ENCODE measurements at places on chromosomes 1 and 21.

- no peak for DNase-seq
Measured at GRCh38 chr21:34128124-34128523, 54.7 kb downstream of the MRPS6 start.

GRCh38 chr1:185570962-185571361 is 163.2 kb upstream of the HMCN1 start:
- DNase-seq = no peak

GRCh38 chr1:84682047-84682446 is 8.2 kb downstream of the SSX2IP start:
- no peak for DNase-seq

DNA sequence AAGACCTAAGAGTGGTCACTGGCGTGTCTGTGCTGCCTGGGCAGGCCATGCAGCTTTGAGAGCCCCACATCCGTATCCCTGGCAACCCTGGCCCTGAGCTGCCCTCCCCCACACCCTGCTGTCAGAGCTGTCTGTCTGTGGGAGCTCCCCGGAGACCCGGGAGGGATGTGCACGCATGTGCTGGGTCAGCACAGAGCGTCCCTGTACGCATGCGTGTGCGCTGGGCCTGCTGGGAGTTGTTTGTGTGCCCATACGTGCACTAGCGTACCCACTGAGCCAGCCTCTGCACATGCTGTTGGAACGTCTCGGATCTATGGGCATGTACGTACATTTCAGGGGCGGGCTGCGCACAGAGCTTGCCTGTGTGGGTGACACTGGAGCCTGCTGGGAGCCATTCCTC is 89.3 kb downstream of the EPHB2 start:
- no peak for DNase-seq

DNA sequence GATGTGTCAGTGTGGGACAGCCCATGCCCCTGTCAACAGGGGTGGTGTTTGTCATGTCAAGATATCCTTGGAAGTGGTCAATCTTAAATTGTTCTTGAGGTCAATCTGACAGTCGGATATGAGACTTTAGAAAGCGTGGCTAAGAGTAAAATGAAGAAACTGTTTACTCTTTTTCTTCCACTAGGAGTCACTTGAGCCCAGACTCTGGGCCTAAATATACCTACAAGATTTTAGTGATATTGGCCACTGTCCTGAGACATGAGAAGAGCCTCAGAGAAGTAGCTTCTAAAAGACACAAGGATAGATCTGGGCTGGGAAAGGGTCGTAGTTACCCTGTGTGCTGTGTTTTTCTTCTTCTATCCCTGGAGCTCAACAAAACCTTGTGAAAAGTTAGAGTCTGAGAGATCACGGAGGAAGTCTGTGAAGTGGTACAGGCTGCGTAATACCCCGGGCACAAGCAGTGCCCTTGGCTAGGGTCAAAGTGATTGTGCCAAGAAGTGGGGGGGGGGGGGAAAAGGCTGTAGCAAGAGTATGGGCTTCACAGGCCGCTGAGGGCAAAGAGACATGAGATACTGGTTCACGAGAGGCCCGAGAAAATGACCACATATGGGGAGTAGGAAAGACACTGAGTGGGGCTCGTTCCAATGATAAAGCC is 355.2 kb upstream of the GREM2 start:
- DNase-seq = no peak

DNA sequence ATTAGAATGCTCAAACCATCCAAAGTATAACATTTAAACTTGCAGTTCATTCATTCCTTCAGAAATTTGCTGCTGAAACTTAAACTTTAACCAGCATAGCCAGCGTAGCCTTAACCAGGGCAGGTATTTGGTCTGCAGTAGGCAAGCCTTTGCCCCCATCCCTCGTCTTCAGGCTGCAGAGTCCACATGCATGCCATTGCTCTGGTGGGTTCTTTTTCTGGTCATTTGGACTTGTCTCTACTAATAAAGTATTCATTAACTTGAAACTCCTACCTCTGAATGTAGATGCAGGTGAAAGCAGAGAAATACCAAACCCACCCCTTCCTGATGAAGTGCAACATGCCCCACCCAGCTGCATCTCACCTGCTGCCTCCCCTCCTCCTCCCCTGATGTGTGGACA is 100.2 kb downstream of the CAMTA1 start:
- no peak for DNase-seq

GRCh38 chr1:208803011-208803811 is 559.0 kb upstream of the PLXNA2 start:
- no peak for DNase-seq

- no peak for DNase-seq
Measured at GRCh38 chr1:9691691-9692090, 40.2 kb downstream of the PIK3CD start.

DNA sequence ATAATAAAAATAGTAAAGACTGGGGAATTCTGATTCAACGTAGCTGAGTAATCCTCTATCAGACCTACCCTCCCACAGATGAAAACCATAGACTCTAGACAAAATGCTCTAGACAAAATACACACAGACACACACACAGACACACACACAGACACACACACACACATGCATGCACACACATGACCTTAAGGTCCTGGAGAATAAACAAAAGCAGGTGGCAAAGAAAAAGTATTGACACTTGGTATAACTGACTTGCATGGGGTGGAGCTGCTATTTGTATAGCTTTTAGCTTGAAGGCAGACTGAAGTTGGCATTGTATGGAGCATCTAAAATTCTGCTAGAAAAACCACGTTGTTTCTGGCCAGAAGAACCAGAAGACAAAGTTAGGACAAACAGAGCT is 29.3 kb downstream of the C1orf141 start:
- DNase-seq = no peak

DNA sequence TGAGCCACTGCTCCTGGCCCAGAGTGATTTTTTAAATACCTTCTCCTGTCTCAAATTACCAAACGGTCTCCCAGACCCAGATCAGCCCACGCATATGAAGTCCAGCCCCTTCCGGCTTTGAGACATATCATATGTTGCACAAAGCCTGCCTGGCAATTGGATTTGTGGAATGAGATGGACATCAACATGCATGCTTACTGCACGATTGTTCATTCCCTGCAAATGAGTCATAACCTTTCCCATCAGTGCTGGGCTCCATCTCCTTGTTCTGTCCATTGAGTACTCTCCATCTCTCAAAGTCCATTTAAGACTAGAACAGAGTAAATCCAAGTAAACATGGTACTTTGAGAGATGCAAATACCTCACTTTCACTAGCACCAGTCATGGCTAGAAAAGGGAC is 612.2 kb upstream of the USP24 start:
- DNase-seq = no peak

DNA sequence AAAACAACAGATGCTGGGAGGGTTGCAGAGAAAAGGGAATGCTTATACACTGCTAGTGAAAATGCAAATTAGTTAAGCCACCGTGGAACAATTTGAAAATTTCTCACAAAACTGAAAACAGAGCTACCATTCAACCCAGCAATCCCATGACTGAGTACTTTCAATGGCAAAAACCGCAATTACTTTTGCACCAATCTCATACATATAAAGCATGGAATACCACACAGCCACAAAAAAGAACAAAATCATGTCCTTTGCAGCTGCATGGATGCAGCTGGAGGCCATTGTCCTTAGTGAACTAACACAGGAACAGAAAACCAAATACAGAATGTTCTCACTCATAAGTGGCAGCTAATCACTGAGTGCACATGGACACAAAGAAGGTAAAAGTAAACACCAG is 6.3 kb upstream of the OR2T8 start:
- DNase-seq = no peak

DNA sequence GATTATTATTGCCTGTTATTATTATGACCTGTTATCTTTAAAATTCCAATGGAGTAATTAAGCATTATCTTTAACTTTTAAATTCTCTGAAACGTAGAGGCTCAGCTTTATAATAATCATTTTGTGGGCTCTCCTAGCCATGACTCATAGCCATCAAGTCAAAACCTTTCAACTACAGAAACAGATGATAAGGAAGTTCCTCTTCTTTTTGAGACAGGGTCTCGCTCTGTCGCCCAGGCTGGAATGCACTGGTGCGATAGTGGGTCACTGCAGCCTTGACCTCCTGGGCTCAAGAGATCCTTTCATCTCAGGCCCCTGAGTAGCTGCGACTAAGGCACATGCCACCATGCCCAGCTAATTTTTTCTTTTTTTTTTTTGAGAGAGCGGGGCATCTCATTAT is 43.5 kb downstream of the CHML start:
- no peak for DNase-seq

- DNase-seq = no peak
Measured at GRCh38 chr1:100309863-100310262, 42.4 kb upstream of the CDC14A start.

- no peak for DNase-seq
Measured at GRCh38 chr1:91278754-91279153, 125.9 kb downstream of the HFM1 start.

DNA sequence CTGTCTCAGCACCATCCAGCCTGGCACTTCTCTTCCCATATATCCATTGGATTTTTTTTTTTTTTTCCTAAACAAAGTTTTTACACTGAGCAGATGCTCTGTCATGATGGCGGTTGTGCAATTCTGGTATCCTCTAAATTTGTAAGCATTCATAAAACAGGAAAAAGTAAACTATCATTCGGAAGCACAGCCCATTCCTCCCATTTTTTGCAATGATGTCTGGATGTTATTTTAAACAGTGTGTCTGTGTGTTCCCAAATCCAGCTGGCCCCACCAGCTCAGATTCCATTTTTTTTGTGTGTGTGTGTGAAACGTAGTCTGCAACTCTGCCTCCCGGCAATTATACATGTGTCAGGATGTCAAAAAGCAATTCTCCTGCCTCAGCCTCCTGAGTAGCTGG is 33.5 kb downstream of the PDPN start:
- DNase-seq = no peak

GRCh38 chr1:243236604-243237252 is 18.4 kb downstream of the CEP170 start:
- DNase-seq = no peak

DNA sequence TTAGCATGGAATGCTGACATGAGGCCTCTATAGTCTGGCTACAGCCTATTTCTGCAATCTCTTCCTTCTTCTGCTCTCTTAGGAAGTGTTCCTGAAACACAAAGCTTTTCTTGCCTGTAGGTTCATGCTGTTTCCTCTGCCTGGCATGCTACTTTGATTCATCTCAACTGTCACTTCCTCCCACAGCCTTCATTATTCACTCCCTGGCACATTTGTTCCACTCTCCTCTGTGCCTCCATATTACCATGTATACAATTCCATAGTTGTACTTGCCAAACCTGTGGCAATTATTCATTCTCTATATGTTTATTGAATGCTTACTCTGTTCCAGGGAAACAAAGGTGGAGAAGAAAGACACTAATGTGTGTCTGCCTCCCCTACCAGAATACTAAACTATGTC is 210.2 kb downstream of the LRRC7 start:
- no peak for DNase-seq

- no peak for DNase-seq
Measured at GRCh38 chr21:22224261-22224660, 1226.1 kb downstream of the NCAM2 start.
